ENCODE measurements at places on chromosomes 7 and 10.

GRCh38 chr10:124957404-124957947 is 15.6 kb downstream of the ZRANB1 start:
- DNase-seq: no peak

GRCh38 chr10:116766837-116767634 is 24.7 kb upstream of the HSPA12A start:
- no peak for DNase-seq

GRCh38 chr7:50095634-50096033 is 2.6 kb upstream of the ZPBP start:
- no peak for DNase-seq

GRCh38 chr10:79438021-79438698 is 7.3 kb downstream of the ZCCHC24 start:
- no peak for DNase-seq

- peak; percentile 49 for DNase-seq
These were observed 534 bp upstream of the ACBD5 start for GRCh38 chr10:27241010-27241651.

DNA sequence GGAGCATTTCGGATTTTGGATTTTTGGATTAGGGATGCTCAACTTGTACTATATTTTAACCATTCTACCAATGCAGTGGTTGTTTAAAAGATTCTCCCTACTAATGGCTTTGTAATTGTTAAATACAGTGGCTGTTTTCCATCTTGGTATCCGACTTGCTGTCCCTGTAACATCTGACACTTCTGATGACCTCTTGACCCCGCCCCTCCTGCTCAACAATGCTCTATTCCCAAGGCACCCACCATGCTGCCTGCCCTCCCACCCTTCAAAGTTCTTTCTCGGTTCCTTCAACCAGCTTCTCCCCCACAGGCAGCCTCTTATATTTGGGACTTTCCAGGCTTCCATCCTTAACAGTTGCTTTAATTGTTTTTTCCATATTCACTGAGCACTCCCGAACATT is 2.0 kb downstream of the PRTFDC1 start:
- no peak for DNase-seq

DNA sequence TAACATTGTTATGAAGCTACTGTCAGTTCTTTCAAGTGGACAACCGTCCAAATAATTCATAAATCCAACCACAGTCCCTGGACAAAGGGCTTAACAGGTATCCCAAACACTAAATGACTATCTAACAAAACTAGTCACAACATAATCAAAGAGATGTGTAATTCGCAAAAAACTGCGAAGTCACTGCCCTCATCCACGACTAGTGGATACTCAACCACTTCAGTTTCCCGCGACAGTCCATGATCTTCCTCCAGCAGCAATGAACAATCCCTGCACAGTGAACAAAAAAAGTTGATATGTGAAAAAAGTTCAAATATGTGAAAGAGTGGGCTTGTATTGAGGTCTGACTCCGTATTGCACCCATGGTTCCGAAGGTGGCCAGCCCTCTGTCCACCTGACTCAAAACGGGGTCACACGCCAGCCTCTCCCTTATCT is 287 bp downstream of the DCLRE1A start:
- no peak for DNase-seq

- no peak for DNase-seq
These were observed 179.3 kb upstream of the CSTF2T start for GRCh38 chr10:51878695-51879094.

DNA sequence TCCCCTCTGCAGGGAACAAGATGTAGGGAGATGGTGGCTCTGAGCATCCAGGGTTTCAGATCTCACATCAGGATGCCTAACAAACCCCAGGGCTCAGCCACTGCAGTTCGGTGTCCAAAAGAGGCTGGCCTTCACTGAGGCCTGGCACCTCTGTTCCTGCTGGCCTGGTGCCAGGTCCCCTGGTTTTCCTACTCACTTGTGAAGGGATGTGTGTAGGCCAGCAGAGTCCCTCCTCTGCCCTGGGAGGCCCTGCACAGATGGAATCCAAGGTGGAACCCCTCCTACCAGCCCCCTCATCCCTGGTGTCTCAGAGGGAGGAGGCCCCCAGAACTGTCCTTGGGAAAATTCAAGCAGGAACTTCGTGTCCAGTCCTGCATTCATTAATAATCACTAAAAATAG is 260.6 kb downstream of the CCSER2 start:
- DNase-seq: no peak

DNA sequence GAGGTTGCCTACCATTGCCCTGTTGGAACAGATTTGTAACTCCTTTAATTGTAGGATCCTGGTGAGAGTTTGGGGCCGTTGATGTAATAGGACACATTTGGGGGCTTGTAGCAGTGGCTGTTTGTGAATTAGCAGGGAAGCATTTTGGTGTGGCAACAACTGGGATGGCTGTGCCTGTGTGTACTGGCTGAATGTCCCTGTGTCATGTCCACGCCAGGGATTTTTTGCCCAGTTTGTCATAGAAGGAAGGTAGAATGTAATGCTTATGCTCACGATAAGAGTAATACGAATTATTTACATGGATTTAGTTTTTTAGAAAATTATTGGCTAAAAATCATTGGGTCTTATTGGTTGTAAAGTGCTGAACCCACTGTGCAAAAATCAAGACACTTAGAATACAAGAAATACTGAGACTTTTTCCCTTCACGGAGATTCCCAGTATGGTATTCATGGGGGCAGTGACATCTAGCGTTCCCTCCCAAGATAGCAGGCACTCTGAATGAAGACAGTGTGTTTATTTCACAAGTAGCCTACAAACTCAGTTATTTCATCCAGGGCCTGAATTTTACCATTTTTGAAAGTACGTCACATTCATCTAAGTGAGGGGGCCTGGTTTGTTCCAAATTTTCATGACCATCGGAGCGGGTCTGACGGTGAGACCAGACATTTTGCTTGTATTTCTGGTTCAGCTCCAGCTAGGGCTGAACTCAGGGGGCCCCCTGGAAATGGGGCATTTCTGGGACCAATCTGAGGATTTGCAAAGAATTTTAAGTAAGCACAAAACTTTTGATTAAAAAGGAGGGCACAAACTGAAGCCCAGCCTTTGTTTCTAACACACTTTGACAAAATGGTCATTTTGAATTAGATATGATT is 74.7 kb downstream of the CACNB2 start:
- DNase-seq: peak; percentile 4

- DNase-seq: no peak
These were observed 324.4 kb downstream of the GRID1 start for GRCh38 chr10:86042161-86042560.

- no peak for DNase-seq
These were observed 679.3 kb upstream of the CELF2 start for GRCh38 chr10:10338339-10338738.

GRCh38 chr10:110534571-110534970 is 32.9 kb upstream of the SMC3 start:
- no peak for DNase-seq

DNA sequence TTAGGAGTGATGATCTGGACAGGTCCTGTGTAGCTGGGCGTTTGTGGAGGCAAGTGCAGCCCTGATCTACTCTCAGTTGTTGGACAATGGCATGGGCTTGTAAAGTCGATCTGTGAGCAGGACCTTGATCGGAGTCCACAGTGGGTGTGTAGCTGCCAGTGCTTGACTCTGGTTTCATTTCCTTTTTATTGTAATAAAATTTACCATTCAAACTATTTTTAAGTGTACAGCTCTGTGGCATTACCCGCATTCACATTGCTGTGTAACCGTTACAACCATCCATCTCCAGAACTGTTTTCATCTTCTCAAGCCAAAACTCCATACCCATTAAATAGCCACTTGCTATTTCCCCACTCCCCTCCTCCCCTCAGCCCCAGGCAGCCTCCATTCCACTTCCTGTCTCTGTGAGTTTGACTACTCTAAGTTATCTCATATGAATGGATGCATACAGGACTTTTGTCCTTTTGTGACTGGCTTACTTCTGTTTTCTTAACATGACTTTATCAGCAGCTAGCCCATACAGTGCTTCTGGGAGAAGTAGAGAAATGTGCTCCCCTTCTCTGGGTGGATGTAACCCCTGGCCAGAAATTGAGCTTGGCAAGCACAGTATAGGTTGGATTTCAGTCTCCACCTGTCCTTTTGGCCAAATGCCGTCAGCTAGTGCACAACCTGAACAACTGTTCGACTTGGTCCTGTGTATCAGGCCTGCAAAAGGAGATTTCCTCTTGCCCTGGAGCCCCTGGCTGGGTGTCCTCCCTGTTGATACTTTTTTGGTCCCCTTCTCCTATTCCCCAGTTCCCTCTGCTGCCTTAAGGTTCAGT is 180.0 kb downstream of the LRMDA start:
- DNase-seq: no peak

- no peak for DNase-seq
These were observed 16.6 kb upstream of the FAS start for GRCh38 chr10:88974012-88974411.
